ENCODE measurements at places on chromosomes 16 and 17.
A peak's percentile ranks its signal among the peaks of the same experiment; 100 is the strongest.

DNA sequence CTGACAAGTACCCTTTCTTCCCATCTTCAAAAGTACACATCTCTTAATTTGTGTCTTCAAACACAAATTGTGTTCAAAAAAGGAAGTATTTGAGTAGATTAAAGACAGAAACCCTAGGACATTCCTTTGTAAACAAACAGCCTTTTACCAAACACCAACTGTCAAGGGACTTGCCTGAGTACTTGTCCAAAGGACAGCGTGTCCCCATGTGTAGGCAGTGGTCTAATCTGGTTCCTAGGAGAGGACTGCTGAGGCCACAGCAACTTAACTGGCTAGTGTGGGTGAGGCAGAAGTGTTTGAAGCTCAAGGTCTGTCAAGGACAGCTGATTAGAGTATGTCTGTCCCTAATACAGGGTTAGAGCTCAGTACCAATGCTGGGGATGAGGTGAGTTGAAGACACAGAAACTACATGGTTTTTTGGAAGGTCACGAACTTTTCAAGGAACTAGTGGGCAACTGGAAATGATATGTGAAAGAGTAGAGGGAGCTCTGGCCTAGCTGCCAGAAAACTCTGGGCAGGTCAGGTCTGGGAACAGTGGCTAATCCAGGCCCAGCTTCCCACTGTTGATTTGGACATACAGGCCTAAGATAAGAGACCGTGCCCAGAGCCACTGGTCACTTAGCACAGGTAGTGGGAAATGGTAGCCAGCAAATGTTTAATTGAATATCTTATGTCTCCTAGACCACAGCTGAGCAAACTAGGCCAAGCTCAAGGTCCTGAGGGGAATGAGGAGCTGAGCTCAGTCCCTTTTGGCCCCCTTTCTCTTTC lies 10.1 kb downstream of the HMOX2 start:
- DNase-seq, result no peak

DNA sequence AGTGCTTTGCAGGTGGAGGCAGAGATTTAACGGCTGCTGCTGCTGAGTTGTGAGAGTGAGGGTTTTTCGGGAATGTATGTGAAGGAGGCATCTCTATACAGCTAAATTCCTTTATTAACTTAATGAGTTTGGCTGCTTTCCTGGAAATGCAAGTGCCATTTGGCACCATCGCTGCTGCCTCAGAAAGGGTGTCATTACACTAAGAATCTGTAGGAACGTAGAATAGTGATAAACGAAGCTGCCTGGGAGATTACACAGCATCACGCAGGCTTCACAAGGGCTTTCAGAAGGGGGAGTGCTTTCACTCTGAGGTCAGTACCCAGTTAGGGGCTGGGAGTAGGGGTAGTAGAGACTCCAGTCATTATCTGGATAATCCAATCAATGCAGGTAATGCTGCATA lies 14.1 kb upstream of the NLRP1 start:
- DNase-seq, result no peak

GRCh38 chr16:912684-913613 lies 57.8 kb downstream of the LMF1 start:
- DNase-seq, result no peak

DNA sequence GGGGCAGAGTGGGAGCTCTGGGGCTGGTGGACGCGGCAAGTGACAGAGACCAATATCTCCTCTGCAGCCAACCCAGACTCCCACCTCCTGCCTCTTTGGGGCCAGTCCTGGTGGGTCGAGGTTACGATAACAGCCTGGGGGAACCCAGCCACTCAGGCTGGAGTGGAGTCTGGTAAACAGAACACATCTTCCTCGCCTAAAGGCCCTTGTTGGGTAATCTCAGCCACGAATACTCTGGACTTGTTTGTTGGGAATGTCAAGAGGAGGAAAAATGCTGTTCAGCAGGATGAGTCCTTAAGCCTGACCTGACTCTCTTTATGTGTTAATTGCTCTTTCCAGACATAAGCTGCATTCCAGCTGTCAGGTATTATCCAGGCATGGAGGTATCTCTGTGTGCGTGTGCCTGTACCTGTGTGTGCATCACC lies 8.0 kb upstream of the SPNS2 start:
- DNase-seq, result no peak

GRCh38 chr17:82899941-82900340 lies 60.1 kb upstream of the ZNF750 start:
- no peak for DNase-seq

- DNase-seq, result no peak
Observed at GRCh38 chr17:9522074-9522473, 53.5 kb downstream of the STX8 start.

DNA sequence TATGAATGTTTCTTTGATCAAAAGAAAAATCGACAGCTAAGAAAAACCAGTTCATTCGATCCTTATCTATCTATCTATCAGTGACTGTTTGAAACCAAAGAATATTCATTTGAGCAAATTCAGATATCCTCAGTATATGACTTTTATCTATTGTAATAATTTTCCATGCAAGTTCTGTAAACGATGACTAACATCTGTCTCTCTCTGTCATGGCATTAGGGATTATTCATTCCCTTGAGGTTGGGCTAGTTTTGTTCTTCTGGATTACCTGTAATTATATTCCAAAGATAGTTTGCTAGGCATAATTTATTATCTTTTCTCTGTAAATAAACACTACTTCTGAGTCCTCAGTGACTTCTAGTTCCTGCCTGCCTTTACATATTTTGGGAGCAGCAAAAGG lies 497.7 kb upstream of the CDH11 start:
- no peak for DNase-seq

- no peak for DNase-seq
Observed at GRCh38 chr17:66301367-66301863, 998 bp upstream of the PRKCA start.

GRCh38 chr17:385178-385835 lies 32.7 kb upstream of the RPH3AL start:
- no peak for DNase-seq

- no peak for DNase-seq
Observed at GRCh38 chr17:44919411-44919810, 4.1 kb upstream of the GFAP start.

DNA sequence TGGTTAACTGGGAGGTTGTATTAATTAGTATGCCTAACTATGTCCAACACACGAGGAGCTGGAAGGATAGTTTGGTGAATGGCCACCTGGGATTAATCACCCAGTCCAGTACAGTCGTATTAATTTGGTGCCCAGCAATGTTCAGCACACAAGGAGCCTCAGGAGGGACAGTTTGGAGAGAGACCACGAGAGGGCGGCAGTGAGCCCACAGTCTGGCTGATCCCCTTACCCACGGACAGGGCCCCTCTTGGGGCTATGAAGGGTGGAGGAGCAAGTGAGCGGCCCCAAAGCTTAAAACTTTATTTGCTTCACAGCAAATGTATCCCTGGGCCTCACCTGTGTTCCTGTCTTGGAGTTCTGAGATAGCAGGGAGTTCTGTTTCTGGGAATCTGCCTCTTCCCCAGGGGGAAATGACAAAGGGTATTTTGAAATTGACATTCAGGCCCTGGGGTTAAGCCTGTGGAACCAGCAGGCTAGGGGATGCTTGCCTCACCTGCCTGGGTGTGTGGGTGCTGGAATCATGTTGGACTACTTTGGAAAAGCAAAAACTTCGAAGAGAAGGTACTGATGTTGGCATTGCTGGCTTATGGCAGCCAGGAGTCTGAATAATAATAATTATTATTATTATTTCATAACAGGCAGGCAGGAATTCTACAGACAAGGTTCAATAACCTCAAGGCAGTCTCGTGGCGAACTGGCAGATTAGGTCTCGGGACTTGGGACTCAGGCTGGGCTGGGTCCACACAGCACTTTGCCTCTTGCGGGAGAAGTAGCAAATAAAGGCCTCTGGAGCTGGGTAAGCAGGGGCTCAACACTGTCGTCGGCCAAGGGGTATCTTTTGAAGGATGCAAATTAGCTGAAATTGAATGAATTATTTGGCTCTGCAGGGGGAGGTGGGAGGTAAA lies 227.6 kb upstream of the ASIC2 start:
- peak; percentile 5 for DNase-seq

GRCh38 chr17:73025041-73025560 lies 67.4 kb downstream of the SLC39A11 start:
- no peak for DNase-seq

DNA sequence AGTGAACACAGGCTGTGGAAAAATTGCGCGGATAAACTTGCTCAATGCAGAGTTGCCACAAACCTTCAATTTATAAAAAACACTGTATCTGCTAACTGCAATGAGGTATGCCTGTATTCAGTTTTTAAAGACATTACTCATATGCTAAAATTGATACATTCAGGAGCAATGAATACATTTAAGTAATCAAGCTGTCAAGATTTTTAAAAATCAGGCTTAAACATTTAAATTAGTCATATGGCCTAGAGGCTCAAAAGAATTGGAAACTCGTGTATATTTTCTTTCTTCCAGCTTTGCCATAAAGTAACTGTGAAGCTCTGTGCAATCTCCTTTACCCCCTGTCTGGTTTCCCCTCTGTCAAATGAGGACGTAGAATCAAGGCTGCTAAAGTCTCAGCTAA lies 4.1 kb downstream of the SYNRG start:
- DNase-seq, result no peak

- no peak for DNase-seq
Observed at GRCh38 chr17:56810343-56810742, 23.4 kb downstream of the C17orf67 start.

- DNase-seq, result no peak
Observed at GRCh38 chr16:63702981-63703590, 1418.8 kb downstream of the CDH11 start.

GRCh38 chr17:35210741-35211140 lies 16.5 kb upstream of the SLC35G3 start:
- no peak for DNase-seq

GRCh38 chr16:81723098-81723723 lies 55.9 kb upstream of the PLCG2 start:
- peak; percentile 18 for DNase-seq

DNA sequence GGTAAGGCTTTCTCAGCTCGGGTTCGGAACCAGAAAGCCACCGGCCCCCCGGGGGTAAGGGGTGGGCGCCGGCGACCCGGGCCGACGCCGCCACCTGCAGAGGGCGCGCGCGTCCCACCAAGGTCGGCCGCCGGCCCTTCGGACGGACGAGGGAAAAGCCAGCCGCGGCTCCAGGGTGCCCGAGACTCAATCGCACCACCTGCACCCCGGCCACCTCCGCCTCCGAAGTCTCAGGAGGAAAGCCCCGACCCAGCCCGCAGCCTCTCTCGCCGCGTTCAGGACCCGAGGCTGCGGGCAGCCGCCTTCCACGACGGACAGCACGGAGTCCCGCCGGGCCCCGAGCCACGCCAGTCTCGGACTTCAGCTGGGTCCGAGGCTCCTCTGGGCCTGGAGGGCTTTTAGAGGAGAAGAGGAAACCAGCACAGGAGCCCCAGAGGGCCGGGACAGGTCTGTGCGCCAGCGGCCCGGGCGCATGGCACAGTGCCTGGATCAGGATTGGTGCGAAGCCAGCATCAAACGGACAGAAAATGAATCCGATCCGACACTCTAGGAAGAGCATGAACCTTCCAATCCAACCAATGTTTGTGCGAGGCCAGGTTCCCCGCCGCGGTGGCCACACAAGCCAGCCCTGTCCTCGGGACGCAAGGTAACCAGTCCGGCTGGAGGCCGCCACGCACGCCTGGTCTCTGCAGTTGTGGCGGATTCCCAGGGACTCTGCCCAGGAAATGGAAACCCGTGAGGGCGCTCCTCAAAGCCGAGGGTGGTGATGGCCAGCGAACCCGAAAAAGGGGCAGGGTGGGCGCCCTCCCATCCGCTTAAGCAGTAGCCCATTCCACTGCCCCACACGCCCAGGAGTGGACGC lies 6.7 kb downstream of the CBX8 start:
- no peak for DNase-seq

- no peak for DNase-seq
Observed at GRCh38 chr17:19482576-19482975, 51.1 kb upstream of the SLC47A1 start.

DNA sequence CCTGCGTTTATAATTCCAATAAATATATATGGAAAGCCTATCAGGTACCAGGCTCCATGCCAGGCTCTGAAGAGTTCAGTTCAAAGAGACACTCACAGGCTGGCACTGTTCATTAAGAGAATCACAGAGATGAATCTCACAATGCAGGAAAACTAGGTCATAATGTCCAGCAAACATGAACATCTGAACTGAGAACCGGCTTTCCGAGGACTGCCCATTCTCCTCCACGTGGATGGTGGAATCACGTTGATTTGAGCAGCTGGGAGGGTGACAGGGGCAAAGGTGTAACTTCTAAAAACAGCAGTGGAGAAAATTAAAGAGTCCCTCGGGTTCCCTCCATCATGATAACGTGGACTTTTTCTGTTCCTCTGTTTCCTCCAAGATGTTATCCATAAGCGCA lies 10.2 kb downstream of the GP2 start:
- no peak for DNase-seq

DNA sequence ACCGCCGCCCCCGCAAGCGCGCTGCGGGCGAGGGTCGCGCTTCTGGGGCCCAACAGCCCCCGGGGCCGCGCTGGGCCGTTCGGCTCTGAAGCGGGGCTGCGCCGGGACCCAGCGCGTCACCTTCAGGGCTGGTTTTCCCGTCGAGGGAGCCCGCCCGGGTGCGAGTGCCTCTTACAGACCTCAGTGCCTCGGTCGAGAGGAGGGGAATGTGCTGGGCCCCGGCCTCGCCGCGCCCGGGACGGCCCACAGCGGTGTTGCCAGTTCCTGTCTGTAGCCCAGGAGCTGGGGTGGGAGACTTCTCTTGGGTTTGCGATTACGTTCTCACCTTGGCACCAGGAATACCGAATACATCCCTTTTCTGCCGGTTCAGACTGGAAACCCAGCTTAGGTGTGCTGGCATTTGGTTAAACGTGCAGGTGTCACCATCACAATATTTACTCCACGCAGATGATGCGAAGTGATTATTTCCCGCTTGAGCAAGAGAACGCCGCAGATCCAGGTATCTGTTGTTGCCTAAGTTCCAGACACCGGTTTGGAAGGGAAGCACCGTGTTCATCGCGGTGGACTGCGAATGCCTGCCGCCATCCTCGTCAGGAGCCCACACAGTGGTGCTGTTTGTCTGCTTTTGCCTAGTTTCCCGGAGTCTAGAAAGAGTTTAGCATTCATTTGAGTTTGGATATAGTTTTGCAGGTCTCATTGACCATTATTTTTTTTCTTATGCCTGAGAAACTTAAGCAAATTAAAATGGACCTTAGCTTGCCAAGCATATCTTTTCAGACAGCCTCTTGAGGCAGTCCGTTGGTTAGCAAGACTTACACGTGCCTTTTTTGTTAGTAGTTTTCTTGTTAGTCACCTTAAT lies 914 bp downstream of the MAP1LC3B start:
- no peak for DNase-seq

DNA sequence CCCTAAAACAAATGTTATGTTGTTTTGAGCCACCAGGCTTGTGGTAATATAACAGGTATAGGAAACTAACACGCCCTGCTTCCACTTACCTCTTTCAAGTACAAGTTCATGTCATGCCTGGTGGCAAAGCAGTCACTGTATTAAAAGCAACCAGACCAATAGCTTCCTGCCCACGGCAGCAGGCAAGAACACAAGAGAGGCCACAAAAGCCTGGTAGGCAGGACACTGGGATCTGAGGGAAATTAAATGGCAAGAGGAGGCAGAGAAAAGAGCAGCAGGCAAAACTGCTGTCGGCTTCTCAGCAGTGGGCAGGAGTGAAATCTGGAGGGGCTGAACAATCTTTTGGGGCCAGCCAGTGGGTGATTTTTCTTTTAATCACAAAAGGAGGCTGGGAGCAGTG lies 2.2 kb downstream of the CYTH1 start:
- DNase-seq, result peak; percentile 50
